ENCODE measurements at places on chromosomes 6 and 20.

- no peak for DNase-seq
Measured at GRCh38 chr20:18743665-18744440, 69.7 kb upstream of the SCP2D1 start.

DNA sequence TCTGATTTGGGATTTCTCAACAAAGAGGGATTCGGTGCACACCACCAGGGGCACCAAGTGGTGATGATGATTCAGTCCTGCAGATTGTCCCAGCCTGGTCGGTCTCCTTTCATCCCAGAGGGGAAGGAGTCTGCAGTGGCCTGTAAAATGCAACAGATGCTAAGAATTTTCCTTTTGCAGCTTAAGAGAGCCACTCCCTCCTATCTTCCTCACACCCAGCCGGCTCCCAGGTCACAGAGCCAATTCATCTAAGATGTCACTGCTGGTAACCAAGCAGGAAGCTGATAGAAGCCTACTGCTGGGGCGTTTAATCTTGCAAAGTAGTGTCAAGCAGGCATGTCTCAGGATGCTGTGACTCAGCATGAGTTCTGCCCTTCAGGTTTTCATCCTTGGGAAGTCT lies 203.8 kb upstream of the LRFN2 start:
- DNase-seq, result peak; percentile 24

DNA sequence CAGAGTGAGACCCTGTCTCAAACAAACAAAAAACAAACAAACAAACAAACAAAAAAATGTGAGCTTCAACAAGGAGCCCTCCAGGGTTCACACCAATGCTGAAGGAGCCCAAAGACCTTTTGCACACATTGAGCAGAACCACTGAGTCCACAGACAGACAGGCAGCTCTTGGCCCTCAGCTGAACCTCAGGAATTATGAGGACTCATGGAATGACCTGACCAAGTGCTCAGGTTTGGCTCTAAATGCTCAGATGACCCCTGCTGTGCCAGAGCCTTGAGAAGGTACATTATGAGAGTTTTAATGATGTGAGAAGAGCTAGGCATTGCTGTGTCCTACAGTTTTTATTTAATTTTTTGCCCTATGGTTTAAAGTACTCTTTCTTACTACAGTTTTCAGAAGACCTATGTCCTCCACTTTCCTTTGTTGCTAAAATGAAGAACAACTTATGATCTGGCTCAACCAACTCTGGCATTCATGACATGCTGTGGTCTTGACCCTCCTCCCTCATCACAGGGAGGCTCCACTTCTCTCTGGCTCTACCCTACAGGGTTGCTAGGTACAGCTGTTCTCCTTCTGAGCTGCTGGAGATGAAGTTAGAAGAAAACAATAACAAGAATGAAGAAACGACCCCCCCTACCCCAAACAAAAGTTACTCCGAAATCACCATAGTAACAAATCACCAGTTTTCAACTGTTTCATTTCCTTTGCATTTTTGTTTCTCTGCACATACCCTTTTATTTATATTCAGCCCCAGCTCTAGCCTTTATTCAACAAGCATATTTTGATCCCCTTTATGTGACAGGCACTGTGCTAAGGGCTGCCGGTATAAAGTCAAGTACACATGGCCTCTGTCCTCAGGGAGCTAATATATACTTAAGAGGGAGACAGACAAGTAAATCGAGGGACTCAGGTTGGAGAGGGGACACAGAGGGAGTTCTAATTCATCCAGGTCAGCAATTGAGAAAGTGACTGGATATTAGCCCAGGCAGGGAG lies 128.7 kb upstream of the TRAF3IP2 start:
- no peak for DNase-seq

GRCh38 chr6:49835140-49835539 lies 31.2 kb downstream of the CRISP1 start:
- DNase-seq, result no peak

DNA sequence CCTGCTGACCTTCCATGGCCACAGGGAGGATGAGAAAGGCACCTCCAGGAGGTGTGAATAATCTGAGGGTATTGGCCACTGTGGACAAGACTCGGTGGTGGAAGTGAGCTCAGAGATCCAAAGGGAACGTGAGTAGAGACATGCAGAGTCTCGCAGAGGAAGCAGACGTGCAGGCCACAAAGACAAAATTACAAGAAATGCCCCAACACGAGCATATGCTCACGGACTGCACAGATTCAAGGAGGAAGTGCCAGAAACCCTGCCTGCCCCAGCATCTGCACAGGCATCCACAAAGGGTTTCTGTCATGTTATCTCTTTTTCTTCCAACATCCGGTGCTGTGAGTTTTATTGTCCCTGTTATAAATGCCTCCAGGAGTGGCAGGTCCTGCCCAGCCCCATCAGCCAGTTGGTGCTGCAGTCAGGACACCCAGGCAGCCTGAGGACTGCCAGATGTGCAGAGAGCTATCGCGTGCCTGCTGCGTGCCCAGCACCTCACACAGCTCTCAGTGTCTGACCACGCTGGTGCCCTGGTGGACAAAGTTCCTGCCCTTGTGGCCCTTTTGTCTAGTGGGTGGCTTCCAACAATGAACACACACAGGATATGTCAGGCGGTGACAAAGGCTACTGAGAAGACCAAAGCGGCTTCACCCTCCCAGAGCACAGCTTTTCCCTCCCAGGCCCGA lies 34.0 kb upstream of the FANCE start:
- no peak for DNase-seq

- no peak for DNase-seq
Measured at GRCh38 chr6:111185954-111186353, 98.7 kb downstream of the SLC16A10 start.

DNA sequence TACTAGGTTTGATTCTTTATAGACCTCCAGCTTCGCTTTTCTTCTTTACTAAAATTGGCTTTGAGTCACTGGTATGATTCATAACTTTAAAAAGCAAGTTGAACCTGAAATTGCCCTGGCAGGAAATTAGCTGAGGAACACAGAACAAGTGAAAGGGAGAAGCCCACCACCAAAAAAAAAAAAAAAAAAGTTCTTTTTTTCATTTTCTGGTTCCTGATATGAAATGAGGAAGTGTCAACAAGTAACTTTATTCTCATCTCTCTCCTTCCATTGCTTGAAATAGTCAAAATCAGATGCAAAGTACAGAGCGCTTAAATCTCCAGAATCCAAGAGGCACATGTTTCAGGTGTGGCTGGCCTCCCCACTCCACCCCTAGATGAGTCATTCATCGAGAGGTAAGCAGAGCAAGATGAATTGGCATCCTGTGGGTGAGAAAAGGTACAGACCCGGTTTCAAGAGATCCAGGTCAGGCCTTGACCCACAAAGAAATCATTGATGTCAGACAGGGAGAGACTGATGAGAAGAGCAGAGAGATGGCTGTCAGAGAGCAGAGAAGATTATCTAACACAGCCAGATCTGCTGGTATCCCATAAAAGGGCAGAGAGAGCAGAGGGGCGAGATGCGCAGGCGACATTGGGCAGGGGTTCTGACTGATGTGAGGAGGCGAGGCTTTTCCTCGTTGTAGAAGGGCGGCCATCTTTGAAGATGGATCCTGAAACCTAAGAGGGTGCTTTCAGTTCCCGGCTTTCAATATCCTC lies 54.8 kb upstream of the MBOAT1 start:
- no peak for DNase-seq

DNA sequence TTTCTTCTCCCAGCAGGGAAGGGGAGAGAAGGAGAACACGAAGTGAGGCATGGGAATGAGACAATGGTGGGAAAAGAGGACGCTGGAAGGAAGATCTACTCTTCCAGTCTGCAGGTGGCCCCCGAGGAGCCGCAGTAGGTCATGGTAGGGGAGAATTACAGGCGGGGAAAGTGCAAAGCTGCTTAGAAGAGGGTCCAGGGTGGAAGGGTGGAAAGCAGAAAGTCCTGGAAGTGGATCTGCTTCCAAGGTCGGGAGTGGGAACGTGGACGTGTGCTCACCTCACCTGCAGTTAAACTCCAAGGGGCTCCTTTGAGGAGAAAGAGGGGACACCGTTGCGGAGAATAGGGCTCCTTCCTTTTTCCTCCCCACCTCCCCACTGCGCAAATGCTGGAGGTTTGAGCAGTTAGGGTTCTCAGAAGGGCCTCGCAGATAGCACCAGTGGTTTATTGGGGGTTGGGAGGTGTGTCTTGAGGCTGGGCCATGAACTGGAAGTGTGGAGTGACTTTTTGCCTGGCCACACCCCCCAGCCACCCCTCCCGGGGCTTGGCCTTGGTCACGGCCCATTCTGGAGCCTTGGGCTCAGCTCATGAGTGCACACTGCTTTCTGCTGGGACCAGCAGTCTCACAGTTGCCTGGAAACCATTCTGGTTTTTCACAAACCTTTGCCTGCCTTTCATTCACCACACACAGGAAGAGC lies 100.4 kb upstream of the MLN start:
- DNase-seq, result no peak

DNA sequence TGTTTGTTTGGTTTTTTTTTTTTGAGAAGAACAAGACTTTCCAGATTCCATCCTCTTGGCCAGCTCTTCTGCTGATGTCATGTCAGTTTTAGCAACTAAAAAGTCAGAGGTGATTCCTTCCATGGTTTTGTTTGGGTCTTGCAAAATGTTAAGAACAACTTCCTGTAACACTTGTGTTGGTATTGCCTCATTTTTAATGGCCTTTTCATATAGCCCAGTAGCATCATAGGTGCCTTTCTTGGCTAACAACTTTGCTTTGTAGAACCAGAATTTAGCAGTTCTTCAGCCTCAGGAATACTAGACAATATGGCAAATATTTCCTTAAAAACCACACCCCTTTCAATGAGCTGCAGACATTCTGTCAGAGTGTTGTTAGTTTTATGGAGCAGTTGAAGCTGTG lies 99.5 kb upstream of the SIRPG start:
- DNase-seq, result no peak

- no peak for DNase-seq
Measured at GRCh38 chr6:108132863-108133262, 33.0 kb upstream of the NR2E1 start.

- DNase-seq, result peak; percentile 28
Measured at GRCh38 chr6:5054245-5054873, 30.8 kb upstream of the PPP1R3G start.

- DNase-seq, result peak; percentile 66
Measured at GRCh38 chr6:26553264-26553634, 15.1 kb downstream of the HMGN4 start.

- DNase-seq, result peak; percentile 100
Measured at GRCh38 chr6:56938649-56939191, 16.2 kb upstream of the BEND6 start.

DNA sequence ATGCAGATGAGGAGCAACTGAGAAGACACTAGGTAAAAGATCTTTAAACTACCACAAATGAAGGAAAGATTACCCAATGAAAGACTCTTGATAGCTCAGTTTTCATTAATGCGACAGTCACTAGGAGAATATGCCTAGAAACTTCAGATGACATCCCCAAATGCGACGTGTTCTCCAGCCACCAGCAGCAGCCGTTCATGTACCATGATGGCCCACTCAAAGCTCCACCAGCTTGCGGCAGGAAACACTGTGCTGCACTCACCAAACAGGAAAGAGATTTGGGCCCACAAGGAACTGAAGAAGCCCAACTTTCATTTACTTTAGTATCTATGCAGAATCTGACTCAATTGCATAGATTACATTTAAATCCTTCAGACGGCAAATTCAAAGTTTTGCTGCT lies 7.5 kb downstream of the DIDO1 start:
- no peak for DNase-seq

DNA sequence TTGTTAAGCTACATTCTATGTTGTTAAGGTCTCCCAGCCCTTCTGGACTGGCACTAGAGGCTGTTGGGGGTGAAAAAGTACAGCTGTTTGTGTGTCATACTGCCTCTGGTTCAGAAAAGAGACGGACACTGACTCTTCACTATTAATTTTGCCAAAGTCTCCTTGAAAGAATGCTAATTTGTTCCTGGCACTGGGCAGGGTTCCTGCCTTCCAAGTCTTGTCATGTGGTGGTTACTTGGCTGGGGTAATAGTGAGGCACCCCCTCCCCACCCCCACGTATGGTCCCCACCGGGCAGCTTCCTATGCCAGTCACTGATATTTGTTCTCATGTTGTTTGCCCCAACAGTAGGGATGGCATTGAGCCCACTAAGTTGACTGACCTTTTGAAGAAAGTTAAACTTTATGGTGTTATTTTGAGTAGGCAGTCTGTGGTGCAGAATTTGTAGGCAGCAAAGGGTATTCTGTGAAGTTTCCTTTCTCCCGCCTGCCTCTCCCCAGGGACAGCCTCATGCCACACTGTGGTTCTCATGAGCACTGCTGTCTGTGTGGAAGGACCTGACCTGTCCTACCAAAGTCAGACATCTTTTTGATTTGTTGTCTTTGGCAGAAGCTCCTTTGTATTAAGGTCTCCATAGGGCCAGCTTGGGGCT lies 8.7 kb downstream of the CDS2 start:
- DNase-seq, result no peak

- peak; percentile 88 for DNase-seq
Measured at GRCh38 chr20:33803921-33804337, 7.2 kb upstream of the CHMP4B start.

GRCh38 chr20:478949-479429 lies 16.7 kb upstream of the TBC1D20 start:
- peak; percentile 74 for DNase-seq

GRCh38 chr6:156337801-156338200 lies 439.4 kb upstream of the ARID1B start:
- no peak for DNase-seq

DNA sequence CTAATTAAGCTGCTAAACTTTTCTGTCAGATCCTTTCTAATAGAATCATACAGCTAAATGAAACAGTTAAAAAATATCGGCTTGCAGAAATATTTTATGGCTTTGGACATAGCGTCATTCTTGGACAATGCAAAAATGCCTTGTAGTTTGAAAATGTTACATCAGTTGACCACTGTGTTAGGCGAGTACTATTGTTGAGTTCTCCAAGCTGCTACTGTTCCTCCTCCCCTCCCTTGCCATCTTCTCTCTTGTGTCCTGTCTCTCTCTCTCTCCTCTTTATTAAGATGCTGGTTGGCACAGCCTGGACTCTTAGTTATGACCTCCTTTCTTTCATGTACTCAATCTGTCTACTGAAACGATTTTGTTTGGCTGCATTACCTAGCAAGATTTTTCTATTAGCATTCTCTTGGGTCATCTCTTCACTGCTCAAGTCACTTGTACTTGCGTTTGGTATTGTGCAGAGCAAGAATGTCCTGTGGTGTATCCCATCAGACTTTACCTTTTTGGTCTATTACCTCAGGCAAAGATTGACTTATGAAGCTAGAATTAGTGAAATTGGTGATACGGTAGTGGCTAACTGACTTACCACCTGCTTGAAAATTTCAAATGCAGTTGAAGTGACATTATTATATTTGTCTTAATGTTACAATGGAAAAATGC lies 127.9 kb downstream of the FARS2 start:
- peak; percentile 38 for DNase-seq

- DNase-seq, result peak; percentile 55
Measured at GRCh38 chr20:2799688-2800520, 523 bp downstream of the CPXM1 start.

DNA sequence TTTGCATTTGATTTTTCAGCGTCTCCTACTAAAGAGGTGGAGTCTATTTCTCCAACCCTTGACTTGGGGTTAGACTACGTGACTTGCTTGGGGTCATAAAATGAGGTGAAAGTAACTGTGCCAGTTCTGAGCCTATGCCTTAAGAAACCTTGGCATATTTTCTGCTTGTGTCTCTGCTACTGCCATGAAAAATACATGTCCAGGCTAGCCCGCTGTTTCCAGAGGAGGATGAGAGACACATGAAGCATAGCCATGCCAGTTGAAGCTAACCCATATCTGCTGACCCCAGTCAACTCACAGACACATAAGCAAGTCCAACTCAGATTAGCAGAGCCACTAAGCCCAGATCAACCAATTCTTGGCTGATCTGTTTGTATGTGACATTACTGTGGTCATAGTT lies 38.7 kb downstream of the SCP2D1 start:
- no peak for DNase-seq

Measured in GM23248 (cell line).